ENCODE measurements at places on chromosomes 2 and 18.
A peak's percentile ranks its signal among the peaks of the same experiment; 100 is the strongest.

DNA sequence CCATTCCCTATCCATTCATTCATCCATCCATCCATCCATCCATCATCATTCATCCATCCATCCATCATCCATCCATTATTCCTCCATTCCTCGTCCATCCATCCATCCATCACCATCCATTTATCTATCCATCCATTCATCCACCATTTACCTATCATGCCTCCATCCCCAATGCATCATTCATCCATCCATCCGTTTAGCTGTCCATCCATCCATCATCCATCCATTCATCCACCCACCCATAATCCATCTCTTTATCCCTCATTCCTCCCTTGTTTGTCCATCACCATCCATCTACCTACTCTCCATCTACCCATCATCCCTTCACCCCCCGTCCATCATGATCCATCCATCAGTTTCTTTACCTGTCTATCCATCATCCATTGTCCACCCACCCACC, 13.6 kb downstream of the NFATC1 start:
- no peak for DNase-seq

DNA sequence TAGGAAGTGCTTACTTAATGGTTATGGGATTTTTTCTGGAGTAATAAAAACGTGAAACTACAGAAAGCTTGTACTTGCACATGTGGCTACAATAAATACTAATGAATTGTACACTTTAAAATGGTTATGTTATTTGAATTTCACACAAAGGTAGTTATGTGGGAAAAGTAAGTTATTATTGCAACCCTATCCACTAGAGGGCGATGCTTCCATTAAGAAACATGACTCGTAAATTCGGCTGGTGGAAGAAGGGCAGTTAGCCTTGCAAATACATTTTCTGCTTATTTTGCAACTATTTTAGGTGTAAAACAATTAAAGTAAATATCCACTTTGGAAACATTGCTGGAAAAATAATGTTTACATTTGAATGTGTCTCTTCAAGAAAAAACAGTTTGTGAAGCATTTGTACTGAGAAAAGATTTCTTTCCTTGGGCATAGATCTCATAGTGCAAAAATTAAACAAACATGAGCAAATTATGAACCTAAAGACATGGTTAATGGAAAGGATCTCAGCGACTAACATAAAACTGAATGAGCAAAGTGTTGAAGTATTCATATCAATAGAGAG, 68.1 kb upstream of the CSRNP3 start:
- DNase-seq = peak; percentile 14

- no peak for DNase-seq
Measured at GRCh38 chr2:694906-695510, 17.8 kb upstream of the TMEM18 start.

- DNase-seq = no peak
Measured at GRCh38 chr18:72336786-72337185, 207.4 kb downstream of the CBLN2 start.

GRCh38 chr2:32067549-32067948, 4.2 kb downstream of the SPAST start:
- no peak for DNase-seq

GRCh38 chr2:227942021-227942420, 70.6 kb downstream of the DAW1 start:
- no peak for DNase-seq

DNA sequence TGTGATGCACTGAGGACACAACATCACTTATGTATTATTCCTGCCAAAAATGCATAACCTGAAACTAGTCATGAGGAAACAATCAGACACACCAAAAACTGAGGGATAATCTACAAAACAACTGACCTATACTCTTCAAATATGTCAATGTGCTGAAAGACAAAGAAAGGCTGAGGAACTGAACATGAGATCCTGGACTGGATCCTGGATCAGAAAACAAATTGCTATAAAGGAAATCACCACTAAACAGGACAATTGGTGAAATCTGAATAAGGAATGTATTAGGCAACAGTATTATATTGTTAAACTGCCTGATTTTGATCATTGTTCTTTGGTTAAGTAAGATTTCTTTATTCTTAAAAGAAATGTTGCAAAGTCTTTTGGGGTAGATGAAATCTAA, 28.8 kb downstream of the CUL3 start:
- no peak for DNase-seq

DNA sequence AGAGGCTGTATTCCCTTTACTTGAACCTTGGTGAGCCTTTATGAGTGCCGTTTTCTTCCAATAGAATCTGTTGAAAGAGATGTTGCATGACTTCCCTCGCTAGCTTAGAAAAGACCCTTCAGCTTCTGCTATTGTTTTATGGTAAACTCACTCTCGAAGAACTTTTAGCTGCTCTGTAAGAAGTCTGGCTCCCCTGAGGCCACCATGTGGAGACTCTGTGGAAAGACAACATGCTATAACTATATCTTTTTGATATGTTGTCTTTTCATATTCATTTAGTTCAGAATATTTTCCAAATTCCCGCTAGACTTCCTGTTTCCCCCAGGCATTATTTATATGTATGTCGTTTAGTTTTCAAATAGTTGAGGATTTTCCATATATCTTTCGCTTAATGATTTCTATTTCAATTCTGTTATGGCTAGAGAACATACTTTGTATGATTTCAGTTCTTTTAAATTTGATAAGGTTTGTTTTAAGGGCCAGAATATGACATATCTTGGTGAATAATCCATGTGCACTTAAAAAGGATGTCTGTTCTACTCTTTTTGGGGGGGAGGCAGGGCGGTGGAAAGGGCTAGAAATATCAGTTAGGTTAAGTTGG, 64.1 kb downstream of the PTPN4 start:
- peak; percentile 40 for DNase-seq

DNA sequence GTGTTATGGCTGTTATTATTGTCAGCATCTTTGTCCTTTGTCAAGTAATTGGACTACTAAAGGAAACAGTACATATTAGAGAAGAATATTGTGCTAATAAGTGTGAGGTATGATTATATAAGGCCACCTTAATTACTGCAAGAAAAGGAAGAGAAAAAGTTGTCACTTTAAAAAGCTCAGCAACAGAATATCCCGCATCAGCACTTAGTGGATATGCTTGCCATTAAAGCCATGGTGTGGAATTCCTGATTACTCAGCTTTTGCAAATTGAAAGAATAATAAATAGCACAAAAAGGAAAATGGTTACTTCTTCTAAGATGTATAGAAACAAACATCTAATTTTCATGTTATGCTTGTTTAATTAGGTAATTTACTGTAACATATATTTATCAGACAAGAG, 347.5 kb downstream of the DPP10 start:
- no peak for DNase-seq

- DNase-seq = no peak
Measured at GRCh38 chr18:65788373-65788772, 37.6 kb downstream of the CDH7 start.

DNA sequence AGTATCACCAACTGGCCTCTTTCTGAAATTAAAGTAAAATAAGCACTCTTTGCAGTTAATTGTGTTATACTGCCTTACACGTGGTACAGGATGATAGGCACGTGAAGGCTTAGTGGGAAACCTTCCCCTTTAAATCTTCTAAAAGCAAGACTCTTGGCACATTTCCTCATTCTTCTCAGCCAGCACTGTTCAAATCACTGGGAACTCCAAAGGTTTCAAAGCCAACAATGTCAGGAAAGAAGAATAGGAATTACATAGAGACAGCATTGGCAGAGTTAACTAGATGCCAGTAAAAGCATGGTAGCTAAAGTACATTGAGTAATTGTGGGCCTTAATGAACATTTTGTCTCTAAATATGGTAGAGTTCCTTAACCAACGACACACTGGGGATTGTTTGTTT, 96.4 kb downstream of the DTNA start:
- DNase-seq = no peak

GRCh38 chr2:218072002-218072401, 2.9 kb downstream of the RUFY4 start:
- DNase-seq = no peak

- DNase-seq = no peak
Measured at GRCh38 chr2:157839822-157840221, 36.3 kb downstream of the ACVR1 start.

- no peak for DNase-seq
Measured at GRCh38 chr2:57850415-57851130, 196.0 kb upstream of the VRK2 start.

DNA sequence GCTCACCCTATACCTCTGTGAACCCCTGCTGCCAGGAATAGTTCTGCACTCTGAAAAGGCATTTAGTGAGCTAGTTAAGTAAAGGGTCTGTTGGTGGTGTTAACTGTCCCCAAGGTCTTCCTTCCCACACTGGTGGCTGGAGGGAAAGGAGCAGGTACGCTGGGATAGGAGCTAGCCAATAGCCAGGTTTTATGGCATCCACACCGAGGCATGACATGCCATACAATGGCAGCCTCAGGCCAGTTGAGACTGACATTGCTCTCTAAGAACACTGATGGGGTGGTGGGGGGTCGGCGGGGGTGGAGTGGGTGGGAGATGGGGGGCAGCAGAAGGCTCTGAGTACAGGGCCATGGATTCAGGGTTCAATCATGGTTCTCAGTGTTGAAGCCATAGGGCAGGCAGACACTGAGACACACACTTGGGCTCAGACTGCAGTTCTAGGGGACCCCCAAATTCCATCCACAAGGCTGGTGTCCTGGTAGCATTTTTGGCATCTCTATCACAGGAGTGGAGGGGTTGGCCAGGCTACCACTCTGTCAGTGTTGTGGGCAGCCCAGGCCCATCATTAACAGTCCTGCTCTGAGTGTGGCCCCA, 136.0 kb downstream of the CTIF start:
- DNase-seq = no peak

- DNase-seq = no peak
Measured at GRCh38 chr18:37712776-37713175, 147.2 kb upstream of the CELF4 start.

DNA sequence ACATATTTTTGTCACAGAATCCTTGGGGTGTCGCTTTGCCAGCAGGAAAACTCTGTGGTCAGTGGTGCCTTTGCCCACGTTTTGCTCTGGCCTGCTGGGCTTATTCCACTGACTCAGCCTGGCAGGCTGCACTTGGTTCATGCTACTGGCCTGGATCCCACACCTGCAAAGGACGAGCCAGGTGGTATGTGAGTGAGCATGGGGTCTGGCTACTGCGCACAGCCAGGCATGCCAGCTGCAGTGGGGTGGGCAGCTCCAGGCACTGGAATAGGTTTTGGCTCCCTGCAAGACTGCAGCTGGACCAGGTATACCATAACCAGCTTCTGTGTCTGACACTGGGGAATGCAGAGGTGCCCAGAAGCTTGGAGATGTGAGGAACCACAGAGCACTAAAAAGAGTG, 197.9 kb upstream of the VRK2 start:
- no peak for DNase-seq

GRCh38 chr18:48839819-48840490, 110.8 kb downstream of the SMAD7 start:
- no peak for DNase-seq

DNA sequence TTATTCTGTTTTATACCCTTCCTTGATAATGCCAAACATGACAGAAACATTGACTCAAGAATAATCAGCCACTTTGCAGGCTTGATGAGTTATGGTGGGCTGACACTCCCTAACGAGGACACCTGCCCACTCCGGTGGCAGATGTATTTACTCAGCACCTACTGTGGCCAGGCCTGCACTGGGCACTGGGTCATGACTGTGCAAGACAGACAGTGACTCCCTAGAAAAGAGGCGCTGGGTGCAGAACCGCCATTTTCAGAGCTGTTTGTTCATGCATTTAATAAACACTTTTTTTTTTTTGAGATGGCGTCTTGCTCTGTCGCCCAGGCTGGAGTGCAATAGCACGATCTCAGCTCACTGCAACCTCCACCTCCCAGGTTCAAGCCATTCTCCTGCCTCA, 32.5 kb downstream of the SNED1 start:
- no peak for DNase-seq

DNA sequence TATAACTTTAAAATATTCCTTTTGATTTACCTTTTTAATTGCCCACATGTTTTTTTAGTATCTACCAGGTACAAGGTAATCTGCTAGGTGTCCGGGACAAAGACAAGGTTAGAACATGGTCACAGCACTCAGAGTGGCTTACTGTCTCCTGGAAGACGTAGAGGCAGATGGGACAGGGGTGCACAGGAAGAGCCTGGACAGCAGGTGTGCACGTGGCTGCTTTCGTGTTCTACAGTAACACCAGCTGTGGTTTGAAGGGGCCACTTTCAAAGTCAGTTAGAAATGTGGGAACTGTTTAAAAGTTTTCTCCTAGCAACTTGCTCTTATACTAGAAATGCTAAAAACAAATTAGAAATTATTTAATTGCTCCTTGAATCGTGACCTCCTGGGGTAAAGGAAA, 102.9 kb upstream of the ALPP start:
- DNase-seq = no peak

- no peak for DNase-seq
Measured at GRCh38 chr2:242015108-242016065, 145.9 kb downstream of the RTP5 start.

- peak; percentile 94 for DNase-seq
Measured at GRCh38 chr2:68993660-68994059, 19.2 kb downstream of the GKN1 start.

- no peak for DNase-seq
Measured at GRCh38 chr2:237435844-237436587, 22.1 kb upstream of the COL6A3 start.

DNA sequence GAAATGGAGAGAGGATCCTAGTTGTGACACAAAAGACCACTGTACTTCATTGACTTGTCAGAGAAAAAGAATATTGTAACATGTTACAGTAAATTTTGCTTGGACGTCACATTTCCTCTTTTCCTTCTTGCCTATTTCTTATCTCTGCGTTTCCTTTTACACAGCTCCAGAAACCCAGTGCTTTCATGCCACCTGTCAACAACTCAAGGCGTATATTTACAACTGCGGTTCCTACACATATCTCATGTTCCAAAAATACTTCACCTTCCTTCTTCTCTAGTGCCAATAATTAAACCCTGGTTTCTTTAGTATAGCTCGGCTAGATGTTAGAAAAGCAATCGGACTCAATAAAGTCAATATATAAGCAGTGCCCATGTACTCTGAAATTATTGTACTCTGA, 911.5 kb upstream of the FSHR start:
- no peak for DNase-seq

GRCh38 chr2:132438691-132439090, 22.1 kb downstream of the GPR39 start:
- peak; percentile 77 for DNase-seq

DNA sequence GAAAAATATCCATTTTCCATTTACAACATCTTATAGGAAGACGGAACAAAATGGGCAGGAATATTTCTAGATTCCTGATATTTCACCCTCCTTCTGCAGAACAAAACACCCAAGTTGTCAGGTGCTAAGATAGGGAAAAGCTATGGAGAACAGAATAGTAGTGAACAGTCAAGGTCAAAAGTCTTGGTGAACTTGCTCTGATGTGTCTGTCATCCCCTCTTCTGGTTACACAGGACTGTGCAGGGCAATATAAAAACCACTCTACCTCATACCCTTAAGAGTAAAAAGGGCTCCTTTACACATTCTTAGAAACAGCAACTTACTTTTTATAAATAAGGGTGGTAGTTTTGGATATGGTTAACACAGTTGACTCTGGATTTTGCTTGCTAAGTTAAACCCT, 4.4 kb downstream of the MYL1 start:
- no peak for DNase-seq

- DNase-seq = no peak
Measured at GRCh38 chr2:66439812-66440542, 5.1 kb downstream of the MEIS1 start.

GRCh38 chr2:115214050-115214449, 771.6 kb downstream of the DPP10 start:
- DNase-seq = no peak
